ENCODE measurements at places on chromosomes 3 and 15.

DNA sequence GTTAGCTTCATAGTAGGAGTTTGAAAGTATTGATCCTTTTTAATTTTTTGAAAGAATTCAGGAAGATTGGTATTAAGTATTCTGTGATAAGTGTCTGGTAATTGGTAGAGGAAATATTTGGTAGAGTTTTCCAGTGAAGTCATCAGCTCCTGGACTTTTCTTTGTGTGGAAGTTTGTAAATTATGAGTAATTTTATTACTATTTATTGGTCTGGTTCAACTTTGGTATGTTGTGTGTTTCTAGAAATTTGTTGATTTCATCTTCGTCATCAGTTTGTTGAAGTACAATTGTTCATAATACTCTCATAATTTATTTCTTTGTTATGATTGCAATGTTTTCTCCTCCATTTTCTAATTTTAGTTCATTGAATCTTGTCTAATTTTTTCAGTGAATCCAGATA, 832.0 kb downstream of the OTOL1 start:
- DNase-seq: no peak

- DNase-seq: peak; percentile 18
These were observed 171.8 kb upstream of the CDIN1 start for GRCh38 chr15:36407647-36408046.

DNA sequence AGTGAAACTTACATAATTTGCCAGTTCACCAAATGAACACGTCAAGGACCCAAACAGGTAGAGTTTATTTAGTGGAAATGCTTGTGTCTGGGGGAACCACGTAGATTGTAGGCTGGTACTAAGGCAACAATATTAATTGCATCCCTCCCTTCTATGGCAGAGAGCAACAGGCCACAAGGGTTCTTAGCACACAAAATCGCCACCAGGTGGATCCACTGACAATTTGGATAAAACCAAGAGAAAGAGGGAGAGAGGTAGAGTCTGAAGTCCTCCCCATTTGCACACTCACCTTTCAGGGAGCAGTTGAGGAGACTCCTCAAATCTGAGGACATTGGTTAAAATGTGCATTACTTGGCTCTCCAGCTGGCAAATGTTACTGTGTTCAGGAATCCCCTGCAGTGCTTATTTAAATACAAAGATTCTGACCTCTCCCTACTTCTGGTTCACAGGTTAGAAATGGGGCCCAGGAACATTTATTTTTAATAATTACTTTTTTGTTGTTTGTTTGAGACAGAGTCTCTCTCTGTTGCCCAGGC, 181.0 kb upstream of the FEZF2 start:
- peak; percentile 38 for DNase-seq

DNA sequence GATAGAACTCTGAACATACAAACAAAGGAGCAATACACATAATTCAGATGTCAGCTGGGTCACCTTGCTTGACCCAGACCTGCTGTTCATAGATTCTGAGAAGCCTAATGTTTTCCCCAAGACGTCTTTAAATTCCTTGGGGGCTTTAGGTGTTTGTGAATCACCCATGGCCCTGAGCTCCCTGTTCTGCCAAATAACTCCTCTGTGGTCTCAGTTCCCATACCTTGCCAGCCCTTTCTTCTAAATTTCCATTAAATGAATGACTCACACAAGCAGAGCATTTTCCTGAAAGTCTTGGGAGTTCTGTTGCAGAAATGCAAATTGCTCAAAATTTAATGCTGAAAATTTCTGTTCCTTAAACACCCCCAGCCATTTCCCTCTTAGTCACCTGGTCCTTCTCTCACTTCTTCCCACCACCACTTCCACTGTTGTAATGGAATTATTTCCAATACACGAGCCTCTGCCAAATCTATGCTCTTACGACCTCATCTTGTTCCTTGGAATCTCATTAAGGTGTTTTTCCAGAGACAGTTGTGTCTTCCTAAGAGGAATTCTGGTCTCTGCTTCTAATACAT, 33.4 kb upstream of the PSMD6 start:
- DNase-seq: peak; percentile 8

DNA sequence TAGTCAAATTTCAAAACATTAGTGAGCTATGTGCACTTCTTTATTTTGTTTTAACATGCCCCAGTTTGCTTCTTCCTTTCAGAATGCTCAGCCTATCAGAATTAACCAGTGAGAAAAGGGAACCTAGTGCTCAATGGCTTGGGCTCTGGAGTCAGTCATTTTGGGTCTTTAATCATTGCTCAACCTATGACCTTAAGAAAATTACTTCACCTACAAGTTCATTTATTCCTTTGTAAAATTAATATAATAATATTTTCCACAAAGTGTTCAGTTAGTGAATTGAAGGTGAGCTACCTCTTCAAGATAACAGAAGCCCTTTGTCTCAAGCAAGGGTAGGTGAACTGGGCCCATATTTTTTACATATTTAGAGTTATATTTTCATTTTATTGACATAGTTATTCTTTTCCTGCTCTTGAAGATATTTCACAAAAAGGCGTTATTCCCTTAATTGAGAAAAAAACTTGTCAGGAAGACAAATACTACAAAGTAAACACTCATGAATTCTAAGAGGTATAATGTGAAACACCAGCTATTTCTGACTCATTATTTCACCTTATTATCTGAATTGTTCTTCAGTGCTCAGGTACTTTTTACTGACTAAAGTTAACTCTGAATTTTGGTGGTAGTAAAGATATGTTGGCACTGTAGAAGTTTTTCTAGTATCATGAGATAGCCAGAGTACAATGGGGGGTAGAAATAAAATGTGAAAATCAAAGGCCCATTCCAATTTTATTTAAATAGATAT, 415.5 kb downstream of the NAALADL2 start:
- peak; percentile 34 for DNase-seq

- peak; percentile 79 for DNase-seq
These were observed 42.0 kb upstream of the CFAP161 start for GRCh38 chr15:81091889-81092558.

DNA sequence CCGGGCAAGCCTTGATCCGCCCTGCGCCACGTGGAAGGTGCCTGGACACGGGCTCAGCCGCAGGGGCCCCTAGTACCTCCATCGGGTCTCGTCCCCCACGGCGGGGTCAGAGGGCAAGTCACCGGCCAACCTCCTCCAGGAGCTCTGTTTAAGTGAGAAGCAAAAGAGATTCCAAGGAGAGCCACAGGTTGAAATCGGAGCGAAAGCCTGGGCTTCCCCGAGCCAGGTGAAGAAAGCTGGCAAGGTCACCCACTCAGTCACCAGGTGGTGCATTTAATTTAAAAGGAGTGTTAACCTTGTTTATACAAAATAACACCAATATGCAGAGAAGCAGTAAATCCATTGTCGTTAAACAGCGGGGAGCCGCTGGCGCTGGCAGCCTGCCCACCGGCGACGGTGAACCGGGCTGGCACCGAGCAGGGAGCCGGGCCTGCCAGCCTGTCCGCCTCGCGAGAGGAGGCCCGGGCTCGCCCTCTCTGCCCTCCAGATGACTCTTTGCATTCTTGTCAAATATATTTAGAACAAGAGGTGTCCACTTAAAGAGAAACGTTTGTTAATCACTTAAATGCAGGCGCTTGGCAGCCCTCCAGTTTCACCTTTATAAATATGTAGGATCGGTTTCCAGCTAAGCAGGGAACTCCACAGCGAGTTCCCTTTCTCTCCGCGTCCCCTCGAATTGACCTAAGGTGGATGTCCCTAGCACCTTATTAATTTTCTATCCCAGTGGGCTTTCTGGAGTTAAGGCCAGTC, 277.3 kb upstream of the NR2F2 start:
- peak; percentile 52 for DNase-seq

DNA sequence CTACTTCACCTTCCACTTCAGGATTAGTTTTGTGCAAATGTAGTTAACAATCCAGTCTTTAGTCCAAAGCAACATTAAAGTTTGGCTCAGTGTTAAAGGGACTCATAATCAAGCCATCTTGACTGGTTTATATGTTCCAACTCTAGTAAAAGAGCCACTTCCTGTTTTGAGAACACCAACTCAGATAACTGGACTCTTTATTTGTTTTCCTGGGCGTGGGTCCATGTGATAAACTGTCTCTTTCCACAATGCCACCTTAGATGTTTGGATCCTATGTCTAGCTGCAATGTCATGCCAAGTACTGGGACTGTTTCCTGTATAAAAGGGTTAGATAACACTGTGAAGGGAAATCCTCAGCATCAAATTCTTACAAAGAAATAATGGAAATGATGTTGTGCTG, 545.0 kb downstream of the PYDC2 start:
- DNase-seq: no peak

DNA sequence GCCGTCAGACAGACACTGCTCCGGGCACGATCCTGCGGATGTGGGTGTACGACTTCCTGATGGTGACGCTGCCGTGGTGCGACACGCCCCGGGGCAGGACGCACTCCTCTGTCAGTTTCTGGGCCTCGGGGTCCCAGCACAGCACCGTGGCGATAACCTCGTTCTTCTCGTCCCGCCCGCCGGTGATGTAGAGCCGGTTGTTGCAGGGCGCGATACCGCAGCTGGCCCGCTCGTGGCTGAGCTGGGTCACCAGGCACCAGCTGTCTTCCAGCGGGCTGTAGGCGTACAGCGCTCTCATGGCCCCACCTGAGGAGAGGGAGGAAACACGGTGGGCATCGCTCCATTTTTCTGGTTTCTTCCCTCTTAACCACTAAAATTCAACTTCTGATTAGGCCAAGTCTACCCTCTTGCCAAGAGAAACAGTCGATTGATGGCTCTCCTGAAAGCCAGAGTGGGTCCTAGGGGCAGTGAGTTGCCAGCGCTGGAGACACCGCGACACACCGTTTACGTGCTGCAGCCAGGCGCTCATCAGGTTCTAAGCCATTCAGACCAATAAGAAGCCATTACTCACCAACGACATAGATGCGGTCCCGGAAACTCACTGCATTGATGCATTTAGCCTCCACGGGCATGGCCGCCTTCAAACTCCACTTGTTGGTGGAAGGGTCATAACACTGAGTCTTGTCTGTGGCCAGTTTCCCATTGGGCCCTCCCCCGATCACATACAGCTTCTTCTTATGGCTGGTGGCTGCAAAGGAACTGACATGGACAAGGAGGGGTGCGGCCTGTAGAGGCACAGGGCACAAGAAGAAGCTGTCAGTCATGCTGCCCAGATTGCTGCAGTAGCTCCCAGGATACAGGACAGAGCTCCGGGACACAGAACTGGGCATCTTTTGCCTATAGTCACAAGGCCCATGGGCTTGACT, 63.3 kb downstream of the KLHL6 start:
- DNase-seq: no peak

- DNase-seq: no peak
These were observed 113.6 kb downstream of the TMCO5A start for GRCh38 chr15:38048001-38048455.

DNA sequence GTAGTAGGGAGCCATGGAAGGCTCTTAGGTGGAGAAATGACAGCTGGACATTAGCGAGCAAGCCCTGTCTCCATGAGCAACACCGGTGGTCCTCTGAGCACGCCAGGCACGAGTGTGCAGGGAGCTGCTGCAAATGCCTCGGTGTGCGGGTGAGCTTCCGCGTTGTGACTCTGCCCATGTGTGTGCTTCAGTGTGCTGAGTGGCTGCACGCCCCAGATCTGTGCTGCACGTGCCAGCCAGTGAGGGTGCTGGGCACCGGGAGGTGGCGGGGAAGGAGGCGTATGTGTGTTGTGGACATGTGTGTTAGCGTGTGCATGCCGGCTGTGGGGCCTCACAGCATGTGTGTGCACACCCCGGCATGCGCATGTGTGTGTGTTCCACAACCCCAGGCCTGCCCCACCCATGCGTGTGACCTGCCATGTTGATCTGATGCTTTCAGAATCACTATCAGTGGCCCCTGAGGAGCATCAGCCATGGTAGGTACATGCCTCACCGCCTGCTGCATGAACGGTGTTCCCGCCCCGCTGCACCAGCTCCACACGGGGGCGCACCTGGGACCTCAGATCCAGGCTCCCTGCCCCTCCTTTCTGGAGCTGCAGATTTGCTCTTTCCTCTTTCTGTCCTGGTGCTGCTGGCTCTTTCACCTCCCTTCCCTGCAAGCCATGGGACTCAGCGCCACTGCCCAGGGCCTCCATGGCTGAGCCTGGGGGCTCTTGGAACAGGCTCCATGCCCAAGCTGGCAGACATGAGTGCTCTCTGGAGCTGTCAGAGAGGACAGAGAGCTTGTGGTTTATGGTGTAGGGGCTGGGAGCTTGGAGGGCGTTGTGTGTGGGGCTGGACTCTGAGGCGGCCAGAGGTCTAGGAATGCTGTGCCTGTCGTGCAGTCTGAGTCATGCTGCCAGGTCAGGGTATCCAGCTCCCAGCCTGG, 169.4 kb downstream of the TBC1D2B start:
- DNase-seq: peak; percentile 65

DNA sequence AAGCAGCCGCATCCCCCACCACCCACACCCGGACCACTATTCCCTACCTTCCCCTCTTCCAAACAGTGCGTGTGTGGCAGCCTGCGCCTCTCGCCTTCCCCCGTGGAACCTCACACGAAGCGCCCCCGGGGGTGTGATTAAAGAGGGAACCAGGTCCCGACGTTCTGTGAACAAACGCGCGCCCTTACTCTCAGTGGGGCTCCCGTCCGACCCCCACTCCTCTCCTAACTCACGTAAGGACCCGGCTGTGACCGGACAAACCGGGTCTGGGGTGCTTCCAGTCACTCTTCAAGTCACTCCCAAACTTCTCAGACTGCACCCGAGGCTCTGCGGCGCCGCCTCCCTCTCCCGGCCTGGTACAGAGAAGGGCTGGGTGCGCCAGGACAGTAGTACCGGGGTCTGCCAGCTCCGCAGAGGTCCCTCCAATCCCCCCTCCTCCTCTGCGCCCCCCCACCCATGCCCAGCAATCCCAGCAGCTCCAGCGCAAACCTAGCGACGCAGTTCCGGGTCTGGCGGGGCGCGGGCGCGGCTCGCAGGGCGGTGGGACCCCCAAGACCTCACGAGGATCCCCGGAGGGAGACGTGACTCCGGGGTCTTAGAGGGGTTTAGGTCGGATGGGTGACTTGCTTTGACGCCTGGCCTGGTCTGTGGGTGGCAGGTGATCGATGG, 574 bp downstream of the DUOXA1 start:
- DNase-seq: peak; percentile 25

- DNase-seq: peak; percentile 98
These were observed 6.6 kb upstream of the RHCG start for GRCh38 chr15:89502867-89503595.

DNA sequence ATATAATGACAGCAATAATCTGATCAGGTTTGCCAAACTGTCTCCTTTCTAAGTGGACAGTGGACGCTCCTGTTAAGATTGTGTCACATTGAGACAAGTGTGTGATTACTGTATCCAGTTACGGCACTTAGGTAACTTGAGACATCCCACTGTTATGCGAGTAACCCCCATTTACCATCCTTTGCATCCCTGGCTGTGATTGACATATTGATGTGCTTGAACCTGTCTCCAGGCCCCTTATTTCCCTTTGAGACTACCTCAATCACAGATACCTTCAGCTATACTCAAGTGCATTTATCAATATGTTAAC, 785.2 kb downstream of the NR2F2 start:
- DNase-seq: no peak

DNA sequence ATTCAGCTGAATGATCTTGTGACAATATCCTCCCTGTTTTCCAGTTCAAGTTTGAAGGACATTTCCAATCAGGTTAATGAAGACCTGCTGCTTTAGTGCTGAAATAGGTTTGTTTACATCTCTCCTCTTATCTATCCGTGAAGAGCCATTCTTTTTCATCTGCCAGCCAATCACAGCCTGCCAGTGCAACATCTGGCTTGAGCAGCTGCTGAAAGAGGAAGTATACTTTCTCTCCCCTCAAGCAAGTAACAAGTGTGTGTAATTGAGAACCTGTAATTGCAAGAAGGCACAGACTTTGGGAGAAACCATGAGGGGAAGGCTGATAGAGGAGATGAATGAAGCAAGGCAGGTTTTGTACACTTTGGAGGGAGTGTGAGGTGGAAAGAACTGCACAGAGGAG, 404.3 kb downstream of the AGBL1 start:
- DNase-seq: no peak
